ENCODE measurements at places on chromosomes 4 and X.

GRCh38 chr4:38390969-38391545 lies 272.9 kb upstream of the KLF3 start:
- no peak for DNase-seq

DNA sequence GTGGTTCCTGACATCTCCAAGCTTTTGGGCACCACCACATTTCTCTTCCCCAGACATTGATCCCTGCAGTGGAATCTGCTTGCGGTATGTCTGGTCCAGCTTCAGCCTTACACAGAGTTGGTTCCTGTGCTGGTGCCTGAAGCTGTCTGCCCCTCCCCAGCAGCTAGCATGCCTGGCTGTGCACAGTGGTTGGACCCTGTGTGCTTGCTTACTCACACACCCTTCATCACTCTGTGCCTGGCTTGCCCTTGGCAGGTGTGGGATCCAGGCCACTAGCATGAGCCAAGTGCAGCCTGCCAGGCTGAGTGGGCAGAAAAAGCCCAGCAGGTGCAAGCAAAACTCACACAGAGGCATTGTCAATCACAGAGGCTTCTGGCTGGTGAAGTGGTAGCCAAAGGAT lies 473.8 kb downstream of the ACTRT1 start:
- no peak for DNase-seq

DNA sequence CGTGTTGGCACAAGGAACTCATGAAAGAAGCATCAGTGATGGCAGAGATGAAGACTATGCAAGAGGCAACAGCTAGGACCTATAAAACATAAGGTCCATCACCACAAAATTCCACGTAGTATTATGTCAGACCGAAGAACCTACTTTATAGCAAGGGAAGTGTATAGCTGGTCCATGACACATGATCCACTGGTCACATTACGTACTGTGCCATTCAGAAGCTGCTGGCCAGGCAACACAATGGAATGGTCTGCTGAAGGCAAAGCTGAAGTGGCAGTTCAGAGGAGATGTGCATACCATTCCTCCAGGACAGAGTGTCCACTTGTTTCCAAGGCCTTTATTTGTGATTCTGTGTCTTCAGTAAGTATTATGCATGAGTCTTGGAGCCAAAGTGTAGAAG lies 215.5 kb upstream of the UGT8 start:
- no peak for DNase-seq

DNA sequence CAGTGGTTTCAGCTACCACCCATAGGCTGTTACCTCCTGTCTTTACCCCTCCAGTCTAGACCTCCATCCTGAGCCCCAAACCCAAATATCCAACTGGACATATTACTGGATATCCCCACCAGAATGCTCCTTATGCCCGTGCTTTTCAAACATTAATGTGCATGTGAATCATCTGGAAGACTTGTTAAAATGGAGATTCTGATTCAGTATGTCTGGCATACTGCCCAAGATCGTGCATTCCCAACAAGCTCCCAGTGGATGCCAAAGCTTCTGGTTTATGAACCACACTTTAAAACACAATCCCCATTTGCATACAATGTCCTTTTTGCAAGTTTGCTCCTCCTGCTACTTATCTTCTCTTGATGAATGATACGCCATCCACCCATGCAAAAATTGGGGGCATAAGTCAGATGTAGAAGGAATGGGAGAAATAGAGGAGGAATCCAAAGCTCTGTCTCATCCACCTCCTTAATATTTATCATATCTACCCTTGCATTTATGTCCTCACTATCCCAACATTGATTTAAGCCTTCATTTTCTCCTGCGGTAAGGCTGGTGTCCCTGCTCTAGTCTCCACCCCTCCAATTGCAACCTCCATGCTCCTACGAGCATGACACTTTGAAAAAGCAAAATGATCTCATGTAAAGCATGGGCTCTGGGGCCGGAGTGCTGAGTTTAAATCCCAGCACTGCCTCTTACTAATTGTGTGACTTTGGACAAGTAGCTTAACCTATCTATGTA lies 7.4 kb upstream of the PGRMC1 start:
- no peak for DNase-seq

- no peak for DNase-seq
Observed at GRCh38 chr4:67037504-67038227, 507.6 kb downstream of the CENPC start.

DNA sequence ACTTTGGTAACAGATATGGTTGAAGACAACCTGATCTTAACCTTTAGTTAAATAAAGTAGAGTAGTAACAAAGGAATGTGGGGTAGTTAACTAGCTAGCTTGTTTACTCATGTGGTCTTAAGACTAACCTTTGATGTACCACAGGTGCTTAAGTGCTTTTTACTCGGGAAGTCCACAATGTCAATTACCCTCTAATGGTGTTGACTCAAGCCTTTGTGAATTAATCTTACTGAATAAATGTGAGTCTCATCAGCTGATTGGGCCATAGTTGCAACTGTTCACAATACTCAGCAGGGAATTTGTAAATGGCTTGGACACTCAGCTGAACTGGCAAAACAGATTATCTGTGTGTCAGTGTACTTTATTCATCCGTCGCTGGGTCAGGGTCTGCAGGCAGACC lies 119.0 kb upstream of the UGT8 start:
- no peak for DNase-seq

GRCh38 chrX:3743801-3744439 lies 30.5 kb upstream of the PRKX start:
- DNase-seq = no peak

DNA sequence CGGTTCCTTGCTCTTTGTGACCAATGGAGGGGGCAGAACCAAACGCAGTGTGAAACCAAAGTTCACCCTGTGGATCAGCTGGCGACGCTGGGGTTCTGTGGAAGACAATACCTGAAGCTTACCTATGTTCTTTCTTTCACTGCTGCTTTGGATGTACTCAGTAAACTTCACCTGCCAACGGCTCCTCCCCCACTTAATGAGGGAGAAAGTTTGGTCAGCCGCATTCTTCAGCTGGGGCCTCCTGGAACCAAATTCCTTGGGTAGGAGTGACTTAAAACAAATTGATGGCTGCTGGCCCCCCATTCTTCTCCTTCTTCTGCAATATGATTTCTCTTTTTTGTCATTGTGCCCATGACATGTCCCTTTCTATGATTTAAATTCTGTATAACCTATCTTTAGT lies 282.4 kb downstream of the ANK2 start:
- no peak for DNase-seq

DNA sequence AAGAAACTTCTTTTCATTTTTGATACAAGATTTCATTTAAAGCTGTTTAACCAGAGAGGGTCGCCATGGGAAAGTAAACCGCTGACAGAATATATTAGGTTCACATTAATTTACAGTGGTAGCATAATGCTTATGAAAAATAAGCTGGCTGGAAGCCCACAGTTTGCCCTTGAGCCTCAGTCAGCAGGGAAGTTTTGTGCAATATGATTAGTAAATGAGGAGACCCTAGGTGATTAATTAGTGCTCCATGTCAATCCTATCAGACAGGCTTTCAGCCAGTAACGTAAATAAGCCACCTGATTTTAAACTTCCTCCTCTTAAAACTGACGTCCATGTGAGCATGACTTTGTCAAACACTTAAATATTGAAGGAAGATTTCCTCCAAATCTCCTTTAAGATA lies 134.2 kb downstream of the TSPAN5 start:
- no peak for DNase-seq

DNA sequence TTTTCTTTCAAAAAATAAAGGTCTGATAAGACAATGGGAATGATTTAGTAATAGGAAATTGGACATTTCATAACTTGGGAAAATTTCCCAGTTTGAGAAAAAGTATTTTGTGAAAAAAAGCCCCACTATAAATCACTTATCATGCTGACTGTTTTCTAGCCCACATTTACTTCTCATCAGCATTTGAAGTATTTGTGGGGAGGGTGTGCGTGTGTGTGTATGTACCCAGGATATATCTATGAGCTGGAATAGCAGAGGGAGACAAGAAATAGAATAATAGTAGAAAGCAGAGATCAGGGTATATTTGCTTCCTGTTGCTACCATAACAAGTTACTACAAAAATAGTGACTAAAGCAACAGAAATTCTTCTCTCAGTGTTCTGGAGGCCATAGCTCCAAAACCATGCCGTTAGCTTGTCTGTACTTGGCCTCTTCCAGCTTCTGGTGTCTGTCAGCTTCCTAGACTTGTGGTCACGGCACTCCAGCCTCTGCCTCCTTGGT lies 139.8 kb downstream of the PTTG2 start:
- no peak for DNase-seq

GRCh38 chr4:154911608-154912098 lies 130.6 kb downstream of the RBM46 start:
- DNase-seq = no peak

GRCh38 chrX:46576458-46576857 lies 2.9 kb downstream of the CHST7 start:
- DNase-seq = no peak

GRCh38 chr4:168119100-168119499 lies 26.8 kb downstream of the ANXA10 start:
- DNase-seq = no peak

DNA sequence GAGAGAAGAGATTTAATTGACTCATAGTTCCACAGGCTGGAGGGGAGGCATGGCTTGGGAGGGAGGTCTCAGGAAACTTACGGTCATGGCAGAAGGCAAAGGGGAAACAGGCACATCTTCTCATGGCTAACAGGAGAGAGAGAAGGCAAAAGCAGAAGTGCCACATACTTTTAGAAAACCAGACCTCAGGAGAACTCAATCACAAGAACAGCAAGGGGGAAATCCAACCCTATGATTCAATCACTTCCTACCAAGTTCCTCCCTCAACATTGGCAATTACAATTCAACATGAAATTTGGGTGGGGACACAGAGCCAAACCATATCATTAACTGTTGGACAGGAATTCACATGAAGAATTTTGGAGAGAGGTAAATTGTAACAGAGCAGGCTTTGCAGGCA lies 485.3 kb upstream of the PITX2 start:
- no peak for DNase-seq

All from activated CD4-positive, CD25-positive, alpha-beta regulatory T cell (primary cell).